ENCODE measurements at places on chromosomes 12 and 14.

DNA sequence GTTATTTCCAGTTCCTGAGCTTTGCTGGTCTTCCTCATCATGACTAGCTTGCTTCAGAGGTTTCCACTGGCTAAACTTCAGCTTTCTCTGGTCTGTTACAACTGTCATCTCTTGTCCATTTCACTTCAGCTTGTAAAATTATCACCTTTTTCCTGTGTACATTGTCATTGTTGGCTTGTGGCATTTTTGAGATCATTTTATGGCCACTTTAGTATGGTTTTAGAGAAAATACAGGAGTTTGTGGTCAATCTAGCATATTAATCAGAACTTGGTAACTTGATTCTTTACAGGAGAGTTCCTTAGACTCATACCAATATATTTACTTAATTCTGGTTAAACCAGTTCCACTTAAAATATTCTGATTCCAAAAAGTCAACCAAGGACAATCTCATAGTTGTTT, 235.9 kb upstream of the KITLG start:
- peak; percentile 83 for DNase-seq

DNA sequence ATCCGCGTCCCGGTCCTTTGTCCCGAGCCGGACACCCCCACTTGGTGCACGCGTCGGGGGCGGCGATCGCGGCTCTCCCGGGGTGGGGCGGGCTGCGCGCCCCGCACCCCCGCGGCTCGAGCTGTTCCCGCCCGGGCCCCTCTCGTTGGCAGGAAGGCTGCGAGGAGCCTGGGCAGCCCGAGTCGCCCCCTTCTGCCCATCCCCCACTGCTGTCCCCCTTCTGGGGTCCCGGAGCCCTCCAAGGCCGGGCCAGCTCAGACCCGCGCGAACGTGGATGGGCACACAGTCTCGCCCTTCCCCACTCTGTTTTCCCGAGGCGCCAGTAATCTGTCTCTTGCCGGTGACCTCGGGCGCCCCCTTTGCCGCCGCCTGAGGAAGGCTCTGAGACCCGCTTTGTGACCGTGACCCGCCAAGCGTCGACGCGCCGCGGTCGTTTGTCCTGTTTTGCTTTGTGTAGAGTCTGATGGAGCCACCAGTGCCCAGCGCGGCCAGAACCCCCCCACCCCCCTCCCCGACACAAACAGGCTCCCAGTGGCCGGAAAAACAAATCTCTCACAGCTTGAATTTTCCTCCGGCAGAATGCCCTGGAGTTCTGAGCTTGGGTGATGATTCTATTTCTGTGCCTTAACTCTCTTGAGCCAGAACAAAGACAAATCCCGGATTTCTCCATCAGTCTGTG, 610 bp downstream of the C14orf132 start:
- no peak for DNase-seq

DNA sequence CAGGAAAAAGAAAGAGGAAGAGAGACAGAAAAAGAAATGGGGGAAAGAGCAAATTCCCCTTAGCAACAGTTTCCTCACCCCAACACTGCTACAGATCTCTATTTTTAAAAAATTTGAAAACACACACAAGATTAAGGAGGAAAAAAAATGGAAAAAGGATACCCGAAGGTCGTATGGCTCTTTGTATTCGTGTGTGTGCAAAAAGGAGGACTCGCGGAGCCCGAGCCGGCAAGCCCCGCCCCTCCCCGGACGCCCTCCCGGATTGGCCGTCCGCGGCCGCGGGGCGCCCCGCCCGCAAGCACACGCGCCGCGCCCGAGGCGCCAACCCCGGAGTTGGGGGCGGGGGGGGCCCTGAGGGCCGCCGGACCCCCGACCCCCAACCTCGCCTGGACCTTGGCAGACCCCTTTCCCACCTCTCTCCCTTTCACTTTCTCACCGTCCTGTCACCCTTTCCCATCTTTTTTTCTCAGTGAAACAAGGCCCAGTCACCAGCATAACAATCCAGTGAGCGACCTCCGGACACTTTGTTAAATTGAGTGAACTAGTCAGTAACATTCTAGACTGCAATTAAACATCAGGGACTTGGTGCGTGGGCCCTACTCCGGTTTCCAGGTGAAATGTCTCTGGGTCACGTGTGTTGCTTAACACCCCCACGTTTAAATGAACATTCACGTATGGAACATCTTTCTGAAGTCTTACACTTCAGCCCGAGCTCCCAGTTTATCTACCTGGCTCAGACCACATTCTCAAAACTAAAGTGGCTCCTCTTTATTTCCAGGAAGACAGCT, at the start of gene C14orf93:
Gene C14orf93 (minus strand): TSS at position 205 of the 788 bp plus-strand sequence. CDS start 11,120 bp downstream, outside the sequence.
- peak; percentile 71 for DNase-seq

DNA sequence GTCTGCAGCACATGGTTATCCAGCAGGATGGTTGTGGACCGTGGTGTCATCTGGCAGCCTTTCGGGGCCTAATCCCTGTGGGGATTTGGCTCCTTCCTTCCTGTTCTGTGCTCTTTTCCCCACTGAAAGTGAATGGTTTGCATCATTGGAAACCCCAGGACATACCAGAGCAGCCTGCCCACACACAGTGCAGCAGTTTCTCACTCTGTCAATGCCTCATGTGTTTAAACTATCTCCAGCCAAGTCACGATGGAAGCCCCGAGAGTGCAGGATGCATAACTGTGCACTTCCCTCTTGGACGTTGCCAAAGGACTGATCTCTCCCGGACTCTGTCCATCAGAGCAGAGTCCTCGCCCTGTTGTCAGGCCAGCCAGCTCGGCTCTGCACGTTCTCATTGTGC, 29.0 kb upstream of the AMN start:
- no peak for DNase-seq

- DNase-seq = peak; percentile 58
These were observed 28.2 kb upstream of the TMEM233 start for GRCh38 chr12:119565404-119565803.

- peak; percentile 66 for DNase-seq
These were observed 18.7 kb downstream of the FBXL14 start for GRCh38 chr12:1575408-1576401.

DNA sequence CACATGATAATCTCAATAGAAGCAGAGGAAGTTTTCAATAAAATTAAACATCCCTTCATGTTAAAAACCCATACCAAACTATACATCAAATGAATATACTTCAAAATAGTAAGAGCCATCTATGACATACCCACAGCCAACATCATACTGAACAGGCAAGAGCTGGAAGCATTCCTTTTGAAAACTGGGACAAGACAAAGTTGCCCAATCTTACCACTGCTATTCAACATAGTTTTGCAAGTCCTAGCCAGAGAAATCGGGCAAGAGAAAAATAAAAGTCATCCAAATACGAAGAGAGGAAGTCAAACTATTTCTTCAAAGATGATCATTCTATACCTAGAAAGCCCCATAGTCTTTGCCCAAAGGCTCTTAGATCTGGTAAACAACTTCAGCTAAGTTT, 454.7 kb upstream of the PRICKLE1 start:
- DNase-seq = no peak

GRCh38 chr14:89165189-89166181, 251.5 kb downstream of the FOXN3 start:
- DNase-seq = no peak

DNA sequence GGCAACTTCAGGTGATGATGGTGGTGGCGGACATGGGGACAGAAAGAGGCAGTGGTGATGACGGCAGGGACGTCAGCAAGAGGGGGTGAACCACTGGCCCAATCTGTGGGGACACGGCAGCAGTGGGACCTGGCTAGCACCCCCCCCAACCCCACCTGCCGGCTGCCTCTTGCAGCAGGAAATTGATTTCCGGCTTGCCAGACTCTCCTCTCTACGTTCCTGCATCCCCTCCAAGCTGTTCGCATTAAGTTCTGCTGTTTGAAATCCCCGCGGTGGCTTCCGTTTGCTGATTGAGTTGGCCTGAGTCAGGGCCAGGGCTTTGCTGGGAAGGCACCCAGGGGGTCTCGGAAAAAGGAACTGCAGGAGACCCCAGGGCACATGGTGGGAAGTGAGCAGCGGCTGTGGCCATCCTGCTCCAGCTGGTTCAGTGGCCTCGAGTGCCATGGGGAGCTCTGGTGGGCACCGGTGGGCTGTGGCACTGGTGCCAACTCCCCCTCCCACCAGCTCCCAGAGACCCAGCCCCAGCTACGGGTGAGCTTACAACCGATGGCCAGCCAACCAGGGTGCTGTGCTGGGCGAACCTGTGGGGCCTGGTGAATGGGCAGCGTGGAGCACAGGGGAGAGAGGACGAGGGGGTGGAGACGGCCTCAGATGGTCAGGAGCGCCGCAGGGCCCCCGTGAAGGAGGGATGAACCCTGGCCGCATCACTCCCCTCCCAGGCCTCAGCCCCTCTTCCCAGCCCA, 14.6 kb upstream of the NUDT14 start:
- DNase-seq = no peak

DNA sequence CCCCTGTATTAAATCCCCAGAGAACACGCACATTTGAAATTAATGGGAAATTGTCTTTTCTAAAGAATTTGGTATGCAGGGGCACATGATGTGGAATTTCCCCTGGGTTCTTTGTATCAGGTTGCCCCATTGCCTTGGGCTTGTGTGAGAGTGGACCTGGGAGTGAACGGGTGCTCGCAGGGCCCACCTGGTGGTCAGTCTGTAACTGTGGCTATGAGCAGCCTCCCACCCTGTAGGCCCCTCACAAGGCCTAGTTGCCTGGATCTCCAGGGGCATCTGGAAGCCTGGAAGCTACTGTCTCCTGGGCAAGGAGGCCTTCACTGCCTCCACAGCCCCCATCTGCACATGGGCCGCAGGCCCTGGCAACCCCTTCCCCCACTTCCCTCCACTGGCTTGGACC, 96.7 kb downstream of the SLC25A47 start:
- no peak for DNase-seq

GRCh38 chr14:103230658-103231334, 103.2 kb upstream of the EIF5 start:
- no peak for DNase-seq

GRCh38 chr12:58668871-58669270, 251.4 kb downstream of the LRIG3 start:
- no peak for DNase-seq

DNA sequence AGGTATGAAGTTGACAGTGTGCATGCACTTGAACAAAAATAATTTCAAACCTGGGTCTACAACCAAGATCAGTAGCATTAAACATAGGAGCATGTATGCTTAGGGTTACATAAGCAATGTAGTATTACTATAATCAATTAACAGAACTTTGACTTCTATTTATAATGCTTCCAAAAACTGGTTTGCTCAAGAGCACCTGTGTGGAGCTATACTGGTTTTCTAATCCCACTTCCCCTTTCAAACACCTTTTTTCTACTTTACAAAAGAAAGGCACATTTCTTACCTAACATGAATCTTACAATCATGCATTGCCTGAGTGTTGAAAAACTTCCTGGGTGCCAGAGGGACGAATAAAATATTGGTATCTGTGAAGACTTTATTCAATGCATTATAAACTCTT, 72.7 kb downstream of the EFCAB11 start:
- DNase-seq = no peak

- DNase-seq = peak; percentile 71
These were observed 56.0 kb downstream of the ISCA2 start for GRCh38 chr14:74549588-74549987.

DNA sequence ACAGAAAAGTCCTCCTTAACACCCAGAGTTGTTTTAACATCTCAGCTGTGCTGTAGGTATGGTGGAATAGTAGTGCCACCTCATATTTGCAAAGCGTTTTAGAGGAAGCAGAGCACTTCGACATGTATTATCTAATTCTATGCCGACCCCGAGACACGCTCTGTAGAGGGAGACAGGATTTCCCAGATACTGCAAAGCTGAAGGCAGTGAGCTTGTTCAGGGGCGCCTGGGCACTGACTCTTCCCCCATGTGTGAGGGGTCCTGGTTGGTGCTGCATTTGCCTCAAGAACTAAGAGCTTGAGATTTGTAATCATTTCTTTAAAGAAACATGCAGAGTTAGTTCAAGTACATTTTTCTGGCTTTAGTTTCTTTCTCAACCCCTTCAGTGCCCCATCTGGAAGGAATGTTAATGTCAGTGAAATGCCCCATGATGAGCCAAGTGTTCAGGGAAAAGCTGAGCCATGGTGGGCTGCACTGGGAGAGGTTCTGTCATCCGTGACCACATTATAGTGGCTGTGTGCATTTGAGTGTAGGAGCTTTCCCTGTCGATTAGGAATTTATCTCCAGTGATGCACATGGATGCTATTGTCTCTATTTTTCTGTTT, 66.3 kb downstream of the MBIP start:
- DNase-seq = peak; percentile 25

DNA sequence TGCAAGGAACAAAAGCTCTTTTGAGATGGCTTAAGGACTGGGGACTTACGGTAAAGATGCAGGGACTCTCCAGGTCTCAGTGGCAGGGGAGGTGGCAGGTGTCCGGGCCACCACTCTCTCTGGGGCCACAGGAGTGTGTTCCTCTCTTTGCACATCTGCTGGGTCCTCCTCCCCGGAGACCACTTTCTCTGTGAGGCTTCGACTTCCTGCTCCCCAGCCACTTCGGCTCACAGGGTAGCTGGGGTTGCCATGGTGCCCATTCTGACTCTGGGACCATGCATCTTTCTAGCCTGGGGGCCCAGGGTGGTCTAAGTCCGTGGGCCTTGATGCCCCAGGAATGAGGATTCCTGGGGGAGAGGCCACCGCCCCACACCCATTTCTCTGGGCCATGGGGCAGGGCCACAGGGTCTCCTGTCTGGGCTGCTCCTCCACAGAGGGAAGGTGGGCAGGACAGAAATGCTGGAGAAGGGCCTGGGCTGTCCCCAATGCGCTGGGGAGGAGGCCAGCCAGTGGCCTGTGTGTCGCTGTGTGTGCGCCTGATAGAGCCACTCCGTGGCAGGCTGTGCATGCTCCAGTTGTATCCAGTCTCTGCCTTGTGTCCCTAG, 38.5 kb downstream of the CCDC92 start:
- DNase-seq = no peak

DNA sequence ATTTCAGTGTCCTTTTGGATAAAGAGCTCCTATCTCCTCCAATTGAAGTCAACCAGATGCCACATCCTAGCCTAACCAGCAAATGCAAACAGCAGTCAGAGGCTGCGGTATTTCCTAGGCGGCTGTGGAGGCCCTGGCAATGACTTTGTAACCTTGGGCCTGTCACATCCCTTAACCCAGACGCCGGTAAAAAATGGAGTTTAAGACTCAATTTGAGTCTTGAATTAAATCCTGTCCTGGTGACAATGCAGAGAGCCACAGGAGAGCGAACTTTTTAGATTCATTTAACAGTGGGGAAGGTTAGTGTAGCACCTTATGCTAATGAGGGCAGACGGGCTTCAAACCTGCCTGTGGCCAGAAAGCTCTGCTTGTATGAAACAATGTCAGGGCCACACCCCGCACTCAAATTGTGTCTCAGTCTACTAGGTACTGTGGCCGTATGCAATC, 1.3 kb downstream of the C12orf75 start:
- DNase-seq = peak; percentile 64

- DNase-seq = no peak
These were observed 880.3 kb upstream of the FOXG1 start for GRCh38 chr14:27886256-27886655.

GRCh38 chr12:106149096-106149784, 10.5 kb upstream of the NUAK1 start:
- DNase-seq = peak; percentile 71

Measured in PC-3 (cell line).